ENCODE measurements at places on chromosomes 16 and 17.

GRCh38 chr17:55434721-55435120, 13.1 kb upstream of the MMD start:
- DNase-seq: no peak

GRCh38 chr16:50960517-50961202, 190.4 kb downstream of the SALL1 start:
- no peak for DNase-seq

DNA sequence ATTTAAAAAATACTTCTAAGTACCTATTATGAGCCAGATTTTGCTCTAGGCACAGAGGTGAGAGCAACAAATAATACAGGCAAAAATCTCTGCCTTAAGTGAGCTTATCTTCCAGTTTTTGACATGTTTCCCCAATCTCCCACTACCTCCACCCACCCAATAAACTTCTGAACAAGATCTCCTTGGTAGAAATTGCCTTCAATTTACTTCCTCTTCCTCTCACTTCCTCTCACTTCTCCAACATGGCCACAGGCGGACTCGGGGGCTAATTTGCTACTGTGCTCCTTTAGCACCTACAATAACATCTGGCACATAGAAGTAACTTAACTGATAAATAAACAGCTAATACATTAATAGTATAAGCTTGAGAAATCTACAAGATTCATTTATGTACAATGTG, 82.6 kb downstream of the CACNG1 start:
- DNase-seq: no peak

DNA sequence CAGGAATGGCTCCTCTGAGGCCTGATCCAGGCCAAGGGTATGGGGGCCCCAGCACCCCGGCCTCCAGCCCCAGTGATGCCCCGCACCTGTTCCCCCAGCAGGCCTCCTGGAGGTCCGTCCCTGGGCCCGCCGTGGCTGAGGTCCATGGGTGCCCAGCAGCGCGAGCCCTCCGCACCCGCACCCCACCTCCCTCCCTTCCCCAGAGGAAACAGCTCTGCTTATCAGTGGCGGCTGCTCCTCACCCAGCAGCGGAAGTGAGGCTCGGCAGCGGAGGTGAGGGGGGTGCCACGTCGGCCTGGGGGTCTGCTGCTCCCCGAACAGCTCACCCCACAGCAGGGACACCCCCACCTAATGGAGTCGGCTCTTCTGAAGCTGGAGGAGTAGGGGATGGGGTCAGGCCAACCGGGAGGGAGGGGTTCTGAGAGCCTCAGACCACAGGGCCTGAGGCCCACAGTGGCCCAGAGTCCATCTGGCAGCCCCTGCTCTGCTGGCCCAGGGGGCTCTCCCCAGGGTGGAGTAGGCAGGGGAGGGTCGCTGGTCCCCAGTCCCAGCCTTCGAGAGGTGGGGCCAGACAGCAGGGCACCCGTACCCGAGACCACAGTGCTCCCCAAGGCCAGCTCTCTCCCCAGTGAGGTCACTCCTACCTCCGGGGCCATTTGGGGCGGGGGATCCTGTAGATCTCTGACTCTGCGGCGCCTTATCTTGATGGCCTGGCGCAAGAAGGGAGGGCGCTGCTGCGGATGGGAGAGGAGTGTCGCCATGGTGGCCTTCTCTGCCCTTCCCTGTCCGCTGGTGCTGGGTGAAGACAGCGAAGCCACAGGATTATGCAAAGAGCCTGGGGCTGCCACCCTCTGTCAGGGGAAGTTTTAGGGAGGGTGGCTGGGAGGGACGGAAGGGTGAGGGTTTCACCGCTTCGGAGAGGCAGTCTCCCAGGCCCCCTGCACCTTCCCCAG, at the start of gene UNC13D:
Gene UNC13D, minus strand, starts transcription at position 828 of the 953 bp plus-strand sequence. Its CDS starts 67 bp downstream, at position 761.
- no peak for DNase-seq

- DNase-seq: no peak
Observed at GRCh38 chr16:24929409-24929808, 83.6 kb downstream of the SLC5A11 start.

DNA sequence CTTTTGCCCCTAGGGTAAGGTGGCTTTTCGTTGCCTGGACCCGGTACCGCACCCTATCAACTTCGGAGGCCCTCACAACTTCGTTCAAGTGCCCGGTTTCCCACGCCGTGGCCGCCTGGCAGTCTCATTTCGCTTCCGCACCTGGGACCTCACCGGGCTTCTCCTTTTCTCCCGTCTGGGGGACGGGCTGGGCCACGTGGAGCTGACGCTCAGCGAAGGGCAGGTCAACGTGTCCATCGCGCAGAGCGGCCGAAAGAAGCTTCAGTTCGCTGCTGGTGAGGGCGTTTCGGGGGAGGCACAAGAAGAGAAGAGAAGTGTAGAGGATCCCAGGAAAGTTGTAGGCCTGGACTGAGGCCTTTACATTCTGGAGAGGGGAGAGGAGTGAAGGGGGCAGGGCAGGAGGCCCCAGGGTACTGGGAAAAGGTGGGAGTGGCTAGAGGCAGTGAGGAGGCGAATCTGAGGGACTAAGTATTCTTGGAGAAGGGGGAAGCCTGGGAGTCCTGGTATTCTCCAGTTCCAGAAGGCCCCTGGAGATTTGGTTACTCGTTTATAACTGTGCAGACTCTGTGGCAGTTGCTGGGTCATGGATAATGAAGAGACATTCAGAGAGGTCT, 5.5 kb downstream of the CNTNAP1 start:
- no peak for DNase-seq

- DNase-seq: peak; percentile 71
Observed at GRCh38 chr17:70405492-70406220, 236.3 kb downstream of the KCNJ2 start.

GRCh38 chr17:37147301-37147812, 198.6 kb downstream of the AATF start:
- peak; percentile 13 for DNase-seq

Data from A549 (cell line).